ENCODE measurements at places on chromosomes 1 and 21.

- no peak for DNase-seq
Measured at GRCh38 chr1:223216531-223217205, 73.6 kb upstream of the TLR5 start.

GRCh38 chr1:171434717-171435346 lies 50.5 kb upstream of the PRRC2C start:
- DNase-seq, result no peak

- DNase-seq, result peak; percentile 51
Measured at GRCh38 chr1:5975133-5975880, 16.9 kb downstream of the NPHP4 start.

DNA sequence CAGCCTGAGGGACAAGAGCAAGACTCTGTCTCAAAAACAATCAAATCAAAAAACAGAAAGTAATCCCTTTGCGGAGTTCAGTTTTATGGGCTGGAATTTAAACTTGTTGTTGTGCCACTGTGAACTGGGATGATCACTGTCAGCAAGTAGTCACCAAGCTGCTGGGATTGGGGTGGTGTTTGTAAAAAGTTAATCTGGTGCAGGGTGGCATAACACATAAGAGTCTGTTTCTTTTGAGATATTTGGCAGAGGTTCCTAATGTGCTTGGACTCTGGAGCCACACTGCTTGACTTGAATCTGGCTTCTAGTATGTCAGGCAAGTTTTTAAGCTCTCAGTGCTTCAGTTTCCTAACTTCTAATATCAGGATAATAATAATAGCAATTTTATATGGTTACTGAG lies 6.6 kb downstream of the CLIC4 start:
- DNase-seq, result no peak

- DNase-seq, result no peak
Measured at GRCh38 chr1:89905395-89906058, 84.7 kb downstream of the LRRC8D start.

- no peak for DNase-seq
Measured at GRCh38 chr1:4778056-4778455, 123.6 kb downstream of the AJAP1 start.

DNA sequence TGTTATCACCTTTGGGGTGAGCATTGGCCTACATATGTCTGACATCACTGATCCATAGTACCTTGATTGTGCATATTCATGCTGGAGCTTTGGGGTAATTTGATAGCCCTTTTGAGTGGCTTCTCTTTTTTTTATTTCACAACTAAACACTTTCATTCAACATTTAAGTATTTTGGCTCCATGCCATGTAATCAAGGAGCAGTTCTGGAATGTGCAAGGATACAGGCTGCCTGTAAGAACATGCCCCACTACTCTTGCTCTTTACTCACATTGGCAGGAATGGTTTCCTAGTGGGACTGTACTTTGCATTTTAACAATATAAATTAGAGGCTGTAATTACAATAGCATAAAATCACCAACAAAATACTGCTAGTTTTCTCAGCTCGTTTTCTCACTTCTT lies 300.7 kb upstream of the SPAG17 start:
- DNase-seq, result no peak

DNA sequence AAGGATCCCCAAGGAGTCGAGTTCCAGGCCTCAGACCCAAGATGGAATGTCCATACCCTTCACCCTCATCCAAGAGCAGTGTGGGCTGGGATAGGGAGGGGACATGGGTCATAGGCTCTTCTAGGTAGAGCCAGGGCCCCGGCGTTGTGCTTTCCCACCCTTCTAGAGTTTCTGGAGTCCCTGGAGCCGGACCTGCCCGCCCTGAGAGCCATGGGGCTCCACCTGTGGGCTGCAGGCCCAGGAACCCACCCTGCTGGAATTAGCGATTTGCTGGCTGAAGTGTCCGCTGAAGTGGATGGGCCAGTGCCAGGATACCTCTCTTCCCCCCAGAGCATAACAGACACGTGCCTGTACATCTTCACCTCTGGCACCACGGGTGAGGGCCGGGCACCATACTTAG lies 1.1 kb downstream of the SLC27A3 start:
- DNase-seq, result no peak

DNA sequence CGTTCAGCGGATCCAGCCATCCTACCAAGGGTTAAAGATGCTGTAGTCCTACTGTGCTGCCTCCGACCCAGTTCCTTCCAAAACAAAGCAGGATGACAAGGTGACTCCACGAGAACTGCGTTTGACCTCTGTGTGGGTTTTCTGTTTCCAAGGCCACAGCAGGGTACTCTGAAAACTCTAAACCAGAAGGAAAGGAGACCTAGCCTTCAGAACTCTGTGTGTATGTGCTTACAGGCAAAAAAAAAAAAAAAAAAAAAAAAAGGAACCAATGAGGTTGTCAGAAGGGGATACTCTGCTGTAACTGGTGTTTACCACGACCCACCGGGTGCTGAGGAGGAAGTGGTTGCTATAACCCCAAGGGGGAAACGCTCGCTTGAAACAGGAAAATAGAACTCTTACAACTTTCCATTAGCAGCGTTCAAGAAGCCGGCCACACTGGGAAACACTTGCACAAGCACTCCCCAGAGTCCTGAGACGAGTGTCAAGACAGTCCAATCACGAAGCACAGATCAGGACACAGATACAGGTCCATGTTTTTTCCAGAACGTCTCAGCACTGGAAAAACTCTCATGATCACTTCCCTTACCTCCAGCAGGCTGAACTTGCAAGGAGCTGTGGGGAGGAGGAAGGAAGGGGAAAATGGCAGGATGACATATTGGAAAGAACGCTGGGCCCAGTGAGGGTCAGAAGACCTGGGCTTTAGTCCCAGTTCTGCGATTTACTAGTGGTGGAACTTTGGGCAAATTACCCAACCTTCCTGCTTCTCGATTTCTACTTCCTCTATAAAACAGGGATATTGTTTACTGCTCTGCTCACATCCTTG lies 64.0 kb downstream of the ITPKB start:
- DNase-seq, result peak; percentile 78

DNA sequence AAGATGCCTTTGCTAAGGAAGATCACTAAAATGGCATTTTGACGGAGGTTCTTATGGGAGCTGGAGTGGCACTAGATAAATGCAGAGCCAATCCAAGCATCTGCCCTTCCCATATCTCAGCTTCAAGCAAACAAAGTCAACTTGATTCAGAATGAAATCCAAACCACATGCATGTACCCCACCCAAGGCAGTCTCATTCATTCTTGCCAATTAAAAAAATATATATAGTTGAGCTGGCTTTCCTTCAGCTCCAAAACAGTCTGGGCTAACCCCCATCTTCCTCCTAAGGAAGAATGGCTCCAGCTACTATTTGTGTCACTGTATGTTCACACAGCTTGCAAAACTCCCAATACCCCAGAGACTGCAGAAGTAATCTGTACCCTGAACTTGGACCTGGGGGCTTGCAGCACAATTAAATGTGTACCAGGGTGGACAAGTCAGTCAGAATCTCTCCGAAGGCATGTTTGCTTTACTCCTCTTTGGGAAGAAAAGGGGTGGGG lies 35.4 kb downstream of the GPR3 start:
- DNase-seq, result no peak

GRCh38 chr1:6889875-6890480 lies 104.7 kb downstream of the CAMTA1 start:
- DNase-seq, result no peak

DNA sequence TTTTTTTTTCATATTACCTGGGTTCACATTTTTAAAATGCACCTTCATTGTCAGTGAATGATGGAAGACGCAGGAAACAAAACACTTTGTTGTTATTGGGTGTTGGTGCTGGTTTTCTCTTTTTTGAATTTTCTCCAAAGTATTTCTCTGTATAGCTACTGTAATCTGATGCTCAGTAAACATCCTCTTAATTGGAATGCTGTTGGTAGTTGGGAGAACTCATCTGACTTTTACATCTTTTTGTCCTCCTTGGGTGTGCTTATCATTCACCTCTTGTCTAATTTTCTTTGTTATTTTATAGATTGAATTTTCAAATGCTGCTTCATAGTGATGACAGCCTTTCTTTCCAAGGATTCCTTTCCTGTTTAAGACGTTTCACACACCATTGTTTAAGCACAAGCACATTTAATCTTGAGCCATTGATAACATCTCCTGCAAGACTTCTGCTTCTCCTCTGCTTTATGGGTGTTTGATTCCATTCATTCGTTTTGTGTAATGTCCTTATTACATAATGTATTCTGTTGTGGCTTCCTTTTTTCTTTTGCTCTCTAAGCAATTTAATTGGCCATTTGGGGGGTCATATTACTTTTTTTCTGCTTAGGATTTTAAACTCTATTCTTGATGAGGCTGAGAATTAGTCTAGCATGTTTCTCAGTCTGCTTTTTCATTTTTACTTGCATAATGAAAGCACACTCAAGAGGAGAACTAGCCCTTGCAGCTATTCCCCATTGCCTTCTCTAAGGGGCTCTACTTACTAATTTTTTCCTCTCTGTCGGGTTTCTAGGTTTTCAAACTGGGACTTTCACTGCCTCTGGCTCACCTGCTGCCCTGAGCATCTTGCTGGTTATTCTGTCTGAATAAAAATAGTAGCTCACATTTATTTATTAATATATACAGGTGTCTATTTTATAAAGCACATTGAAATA lies 42.0 kb upstream of the CD34 start:
- DNase-seq, result no peak

DNA sequence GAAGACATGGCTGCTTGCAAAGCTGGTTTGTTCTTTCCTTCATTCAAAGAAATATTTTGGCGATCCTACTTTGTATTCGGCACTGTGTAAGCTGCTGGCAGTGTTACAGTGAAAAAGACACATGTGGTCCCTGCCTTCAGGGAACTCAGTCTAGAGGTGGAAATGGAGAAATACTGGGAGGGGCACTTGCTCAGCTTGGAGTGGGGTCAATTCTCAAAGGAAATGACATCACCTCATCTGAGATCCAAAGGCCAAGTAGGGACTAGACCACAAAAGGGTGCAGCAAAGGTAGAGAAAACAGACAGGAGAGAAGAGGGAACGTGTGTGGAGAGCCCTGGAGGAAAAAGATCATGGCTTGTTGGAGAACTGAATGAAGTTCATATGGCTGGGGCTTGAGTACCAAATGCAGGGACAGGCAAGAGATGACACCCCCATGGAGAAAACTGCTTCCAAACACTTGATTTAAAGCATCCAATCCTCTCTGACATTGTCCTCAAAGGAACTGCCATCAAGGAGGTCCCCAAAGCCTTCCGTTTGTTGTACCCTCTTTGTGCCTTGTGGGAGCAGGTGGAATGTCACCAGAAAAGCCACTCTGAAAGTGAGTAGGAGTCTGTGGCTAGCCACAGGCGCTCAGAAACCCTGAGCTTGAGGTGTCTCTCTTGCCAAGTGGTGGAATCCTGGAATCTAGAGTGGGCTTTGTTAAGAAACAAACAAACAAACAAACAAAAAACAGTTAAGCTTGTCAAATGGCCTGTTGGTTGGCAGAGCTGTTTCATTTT lies 48.3 kb upstream of the TDRD10 start:
- DNase-seq, result no peak

DNA sequence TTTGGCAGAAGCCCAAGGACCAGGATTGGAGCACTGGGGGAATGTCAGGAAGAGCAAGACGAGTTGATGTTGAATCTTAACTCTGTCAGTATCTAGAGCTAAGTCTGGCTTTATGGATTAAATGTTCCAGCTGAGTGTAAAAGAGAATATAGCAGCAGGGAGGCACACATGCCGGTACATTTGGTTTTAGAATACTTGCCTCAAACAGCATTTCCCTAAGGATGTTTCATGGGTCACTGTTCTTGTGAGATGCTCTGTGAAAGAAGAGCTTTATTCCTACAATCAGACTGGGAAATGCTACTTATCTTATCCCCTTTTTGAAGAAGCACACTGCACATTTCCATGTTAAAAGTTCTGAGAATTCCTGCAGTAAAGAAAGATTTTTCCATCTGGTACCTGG lies 440.3 kb upstream of the B3GALT2 start:
- DNase-seq, result no peak

DNA sequence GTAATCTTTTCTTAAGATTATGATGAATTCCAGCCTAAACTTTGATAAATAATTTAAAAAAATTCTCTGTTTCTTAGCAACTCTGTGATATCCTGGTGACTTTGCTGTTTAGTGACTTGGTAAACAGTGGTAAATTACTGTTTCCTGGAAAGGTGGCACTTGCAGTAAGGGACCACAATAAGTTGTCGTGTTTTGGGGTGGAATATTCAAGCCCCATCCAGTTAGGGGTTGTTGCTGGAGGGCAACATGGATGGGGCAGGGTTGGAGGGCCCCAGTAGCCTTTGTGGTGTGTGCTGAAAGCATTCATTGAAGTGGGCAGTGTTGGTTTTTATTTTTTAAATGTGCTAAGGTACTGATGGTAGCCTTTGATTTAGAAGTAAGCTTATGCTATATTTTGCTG lies 30.3 kb downstream of the PRDM2 start:
- DNase-seq, result no peak

DNA sequence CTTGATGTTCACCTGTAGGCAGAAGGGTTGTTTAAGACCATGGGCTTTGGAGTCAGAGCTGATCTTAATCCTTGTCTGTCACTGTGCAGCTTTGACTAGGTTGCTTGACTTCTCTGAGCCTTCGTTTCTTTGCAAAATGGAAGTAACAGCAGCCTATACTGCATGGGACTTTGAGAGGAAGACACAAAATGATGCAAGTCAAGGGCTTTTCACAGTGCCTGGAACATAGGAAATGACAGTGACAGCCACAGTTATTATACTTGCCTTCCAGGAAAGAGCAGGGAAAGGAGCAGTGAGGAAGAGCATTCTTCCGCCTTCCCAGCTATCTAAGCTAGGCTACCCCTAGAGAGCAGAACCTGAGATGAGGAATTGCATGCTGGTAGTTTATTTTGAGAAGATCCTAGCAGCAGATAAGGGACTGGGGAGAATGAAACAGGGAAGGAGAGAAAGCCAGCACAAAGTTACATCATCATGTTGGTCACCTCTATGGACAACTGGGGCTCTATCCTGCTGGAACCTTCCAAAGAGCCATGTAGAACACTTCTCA lies 3.1 kb downstream of the CSF3R start:
- no peak for DNase-seq

- DNase-seq, result no peak
Measured at GRCh38 chr21:45114475-45114874, 40.1 kb downstream of the ADARB1 start.

DNA sequence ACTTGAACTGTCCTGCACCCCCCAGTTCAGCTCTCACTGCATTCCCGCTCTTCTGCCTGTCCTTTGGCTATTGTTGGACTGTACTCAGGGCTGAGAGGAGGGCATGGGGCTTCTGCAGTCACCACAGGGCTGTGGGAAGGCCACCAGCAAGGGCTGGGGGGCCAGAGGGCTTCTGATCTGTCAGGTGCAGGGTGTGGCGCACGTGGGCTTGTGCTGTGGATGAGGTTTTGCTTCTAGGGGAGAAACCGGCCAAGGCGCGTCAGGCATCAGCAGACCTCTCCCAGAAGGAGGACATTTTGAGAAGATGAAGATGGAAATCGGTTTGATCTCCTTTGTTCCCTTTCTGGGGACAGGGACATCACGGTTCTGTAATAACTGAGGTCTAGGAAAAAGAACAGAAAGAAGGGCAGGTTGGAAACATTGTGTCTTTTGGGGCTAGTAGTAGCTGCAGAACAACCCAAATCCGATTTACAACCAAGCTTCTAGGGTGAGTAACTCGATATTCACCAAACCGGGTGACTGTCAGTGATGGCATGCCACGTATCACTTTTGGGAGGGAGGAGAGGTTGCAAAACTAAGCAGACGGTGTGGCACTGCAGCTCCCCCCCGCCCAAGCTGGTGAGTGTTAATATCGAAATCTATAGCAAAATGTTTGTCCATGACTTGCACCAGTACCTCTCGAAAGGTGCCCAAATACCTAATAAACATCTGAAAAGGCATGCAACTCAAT lies 40.9 kb downstream of the AGPAT3 start:
- no peak for DNase-seq
